ENCODE measurements at places on chromosomes 2 and 18. TPM values are rescaled to one million over a fixed set of nuclear protein-coding genes. Genes with fewer than 3 reads are reported as not detected.

The GALNT3 gene
- total RNA-seq = 4.6 TPM

The KIAA2012 gene
- 2.5 TPM for total RNA-seq

The RGPD3 gene
- total RNA-seq = 1.2 TPM

The GPR155 gene
- 26.8 TPM for total RNA-seq

The SFT2D3 gene
- 7.6 TPM for total RNA-seq

The TRABD2A gene
- 2.5 TPM for total RNA-seq

The DIPK1C gene
- 15.9 TPM for total RNA-seq

The GALR1 gene
- 7.8 TPM for total RNA-seq

The SLC5A7 gene
- total RNA-seq = 14.3 TPM

The CAPN13 gene
- 0.23 TPM for total RNA-seq

The SKA1 gene
- 5.5 TPM for total RNA-seq

The RFX8 gene
- total RNA-seq = 1.2 TPM

The ANKAR gene
- total RNA-seq = 42.7 TPM

The LHCGR gene
- total RNA-seq = 0.23 TPM

The AGXT gene
- not detected for total RNA-seq

The IL36G gene
- total RNA-seq = not detected

The FAM110C gene
- 2.3 TPM for total RNA-seq

The CD28 gene
- 0.69 TPM for total RNA-seq

The MAP3K20 gene
- total RNA-seq = 12.2 TPM

The STARD6 gene
- not detected for total RNA-seq

The RASGRP3 gene
- total RNA-seq = 14.1 TPM

The ARL4C gene
- total RNA-seq = 60.4 TPM

The RBM44 gene
- 2.8 TPM for total RNA-seq

The HOXD1 gene
- not detected for total RNA-seq

The CLEC4F gene
- not detected for total RNA-seq

Data from diencephalon (tissue), 1 donor.